ENCODE measurements at places on chromosomes 16 and 17.

DNA sequence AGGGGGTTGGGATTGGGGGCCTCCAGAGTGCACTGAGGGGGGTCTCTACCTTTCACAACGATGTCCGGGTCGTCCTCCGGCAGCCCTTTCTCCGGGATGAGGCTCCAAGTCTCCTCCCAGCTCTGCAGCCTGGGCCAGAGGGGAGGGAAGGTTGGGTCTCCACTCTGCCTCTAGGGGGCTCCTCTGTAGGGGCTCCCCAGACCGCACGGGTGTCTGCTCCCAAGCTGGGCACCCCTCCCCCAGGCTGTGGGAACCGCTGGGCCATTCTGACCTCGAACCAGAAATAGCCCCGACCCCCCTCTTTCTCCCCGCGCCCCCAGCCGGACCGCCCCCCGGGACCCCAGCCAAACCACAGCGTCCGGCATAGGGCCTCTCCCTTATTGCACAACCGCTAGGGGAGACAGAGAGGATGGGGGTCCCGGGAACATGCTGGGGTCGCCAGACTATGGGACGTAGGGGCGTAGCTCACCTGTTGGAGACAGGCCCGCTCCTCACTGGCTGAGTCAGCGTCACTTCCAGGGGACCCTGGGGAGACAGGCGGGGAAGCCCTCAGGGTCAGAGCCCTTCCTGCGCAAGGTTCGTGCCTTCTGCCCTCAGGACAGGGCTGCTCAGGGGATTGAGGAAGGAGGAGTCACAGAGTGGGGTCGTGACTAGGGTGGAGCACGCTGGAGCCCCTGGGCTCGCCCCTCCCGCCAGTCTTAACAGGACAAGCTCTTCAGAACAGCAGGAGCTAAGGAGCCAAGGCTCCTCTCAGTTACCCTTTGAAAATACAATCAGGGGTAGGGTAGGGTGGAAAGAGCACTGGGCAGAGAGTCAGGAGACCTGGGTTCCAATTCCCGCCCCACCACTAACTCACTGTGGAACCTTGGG lies 2.7 kb downstream of the PLEKHH3 start:
- H3K27me3 ChIP-seq, result peaks cover 3% of the 10 kb centered on the region
- peak overlapping the region; percentile 84 for H3K27ac ChIP-seq
- peaks cover 10% of the 10 kb centered on the region for H3K36me3 ChIP-seq
- H3K4me1 ChIP-seq, result peaks cover 26% of the 10 kb centered on the region

DNA sequence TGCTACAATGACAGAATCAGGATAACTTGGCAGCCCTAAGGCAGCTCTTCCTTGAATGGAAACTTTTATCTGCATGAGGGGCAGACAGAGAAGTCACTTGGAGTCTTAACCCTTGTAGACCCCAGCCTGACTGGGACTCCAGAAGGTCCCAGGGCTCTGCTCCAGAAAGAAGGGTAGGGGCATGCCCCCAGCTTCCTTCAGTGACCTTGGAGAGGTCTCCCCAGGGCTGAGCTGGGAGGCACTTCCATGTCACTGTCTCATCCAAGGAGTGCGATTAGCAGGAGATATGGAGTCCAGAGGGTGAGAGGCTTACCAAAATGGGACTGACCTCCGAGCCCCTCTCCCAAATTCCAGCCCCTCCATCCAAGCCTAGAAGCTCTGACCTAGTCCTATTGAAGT lies 3.4 kb upstream of the NLRC5 start:
- no peak overlapping the region for H3K27ac ChIP-seq
- H3K4me3 ChIP-seq, result no peak overlapping the region
- H3K36me3 ChIP-seq, result no peaks in the 10 kb centered on the region
- DNase-seq, result no peak
- H3K4me1 ChIP-seq, result peaks cover 3% of the 10 kb centered on the region

- DNase-seq, result no peak
- no peaks in the 10 kb centered on the region for H3K36me3 ChIP-seq
- peaks cover 17% of the 10 kb centered on the region for H3K4me1 ChIP-seq
- no peak overlapping the region for H3K4me3 ChIP-seq
- no peak overlapping the region for H3K27ac ChIP-seq
Observed at GRCh38 chr17:51052235-51052634, 68.4 kb downstream of the SPAG9 start.

GRCh38 chr16:27803775-27804549 lies 254.0 kb downstream of the KATNIP start:
- H3K4me1 ChIP-seq, result no peaks in the 10 kb centered on the region
- H3K27me3 ChIP-seq, result peaks cover 53% of the 10 kb centered on the region
- no peak overlapping the region for H3K4me3 ChIP-seq
- DNase-seq, result no peak
- H3K36me3 ChIP-seq, result no peaks in the 10 kb centered on the region
- H3K27ac ChIP-seq, result no peak overlapping the region

DNA sequence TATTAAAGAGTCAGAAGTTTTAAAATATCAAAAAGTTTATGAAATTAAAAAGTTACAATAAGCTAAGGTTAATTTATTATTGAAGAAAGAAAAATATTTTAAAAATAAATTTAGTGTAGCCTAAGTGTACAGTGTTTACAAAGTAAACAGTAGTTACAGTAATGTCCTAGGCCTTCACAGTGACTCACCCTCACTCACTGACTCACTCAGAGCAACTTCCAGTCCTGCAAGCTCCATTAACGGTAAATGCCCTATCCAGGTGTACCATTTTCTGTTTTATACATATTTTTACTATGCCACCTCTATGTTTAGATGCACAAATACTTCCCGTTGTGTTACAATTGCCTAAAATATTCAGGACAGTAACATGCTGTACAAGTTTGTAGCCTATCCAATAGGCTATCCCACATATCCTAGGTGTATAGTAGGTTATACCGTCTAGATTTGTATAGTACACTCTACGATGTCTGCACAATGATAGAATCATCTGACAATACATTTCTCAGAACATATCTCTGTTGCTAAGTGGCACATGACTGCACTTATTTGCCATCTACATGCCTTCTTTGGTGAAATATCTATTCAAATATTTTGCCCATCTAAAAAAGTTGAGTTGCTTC lies 67.2 kb upstream of the WSB1 start:
- H3K27ac ChIP-seq, result no peak overlapping the region
- no peaks in the 10 kb centered on the region for H3K27me3 ChIP-seq
- no peaks in the 10 kb centered on the region for H3K36me3 ChIP-seq
- no peak overlapping the region for H3K4me3 ChIP-seq

DNA sequence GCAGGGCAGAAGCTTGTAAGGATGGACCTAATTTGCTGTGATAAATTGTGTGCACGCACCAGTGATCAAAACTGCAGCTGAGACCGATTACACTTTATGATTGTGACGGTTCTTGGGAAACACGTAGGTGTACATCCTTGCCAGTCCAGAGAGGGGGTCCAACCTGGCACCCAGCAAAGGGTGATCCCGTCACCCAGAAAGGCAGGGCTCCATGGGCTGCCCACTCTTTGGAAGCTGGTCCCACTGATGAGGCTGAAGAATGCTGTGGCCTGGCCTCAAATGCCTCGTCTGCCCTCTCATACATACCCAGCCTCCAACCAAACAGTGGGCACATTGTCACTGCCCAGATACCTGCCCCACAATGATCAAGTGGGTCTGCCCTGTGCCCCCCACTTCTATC lies 132.0 kb downstream of the C16orf78 start:
- peaks cover 19% of the 10 kb centered on the region for H3K4me1 ChIP-seq
- no peaks in the 10 kb centered on the region for H3K27me3 ChIP-seq
- DNase-seq, result no peak
- H3K36me3 ChIP-seq, result peaks cover 10% of the 10 kb centered on the region
- H3K27ac ChIP-seq, result no peak overlapping the region
- no peak overlapping the region for H3K4me3 ChIP-seq

GRCh38 chr16:61681673-61682072 lies 354.6 kb downstream of the CDH8 start:
- no peak overlapping the region for H3K27ac ChIP-seq
- H3K36me3 ChIP-seq, result no peaks in the 10 kb centered on the region
- peaks cover 7% of the 10 kb centered on the region for H3K4me1 ChIP-seq

- no peak overlapping the region for H3K27ac ChIP-seq
- DNase-seq, result no peak
- no peak overlapping the region for H3K4me3 ChIP-seq
- no peaks in the 10 kb centered on the region for H3K4me1 ChIP-seq
Observed at GRCh38 chr16:84085773-84086172, 31.0 kb downstream of the MBTPS1 start.

DNA sequence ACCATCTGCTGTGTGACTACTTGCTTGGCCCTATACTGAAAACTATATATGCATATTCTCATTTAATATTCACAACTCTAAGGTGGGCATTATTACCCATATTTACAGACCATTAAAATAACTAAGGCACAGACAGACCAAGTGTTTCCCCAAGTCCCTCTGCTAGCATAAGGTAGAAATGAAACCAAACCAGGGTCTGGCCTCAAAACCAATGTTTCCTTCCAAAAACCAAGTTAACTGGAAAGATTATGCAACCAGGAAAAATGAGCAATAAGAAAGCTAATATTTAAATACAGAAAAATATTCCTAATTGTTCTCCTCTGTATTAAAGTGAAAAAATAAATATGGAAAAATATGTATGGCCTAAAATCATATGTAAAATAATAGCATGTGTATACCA lies 50.1 kb downstream of the XPO6 start:
- DNase-seq, result no peak
- peaks cover 10% of the 10 kb centered on the region for H3K4me1 ChIP-seq
- peaks cover 22% of the 10 kb centered on the region for H3K36me3 ChIP-seq
- H3K27me3 ChIP-seq, result no peaks in the 10 kb centered on the region
